ENCODE measurements at places on chromosomes 6 and 20. TPM values are rescaled to one million over a fixed set of nuclear protein-coding genes. Genes with fewer than 3 reads are reported as not detected.

CLPSL1 gene
- not detected for total RNA-seq

DNA sequence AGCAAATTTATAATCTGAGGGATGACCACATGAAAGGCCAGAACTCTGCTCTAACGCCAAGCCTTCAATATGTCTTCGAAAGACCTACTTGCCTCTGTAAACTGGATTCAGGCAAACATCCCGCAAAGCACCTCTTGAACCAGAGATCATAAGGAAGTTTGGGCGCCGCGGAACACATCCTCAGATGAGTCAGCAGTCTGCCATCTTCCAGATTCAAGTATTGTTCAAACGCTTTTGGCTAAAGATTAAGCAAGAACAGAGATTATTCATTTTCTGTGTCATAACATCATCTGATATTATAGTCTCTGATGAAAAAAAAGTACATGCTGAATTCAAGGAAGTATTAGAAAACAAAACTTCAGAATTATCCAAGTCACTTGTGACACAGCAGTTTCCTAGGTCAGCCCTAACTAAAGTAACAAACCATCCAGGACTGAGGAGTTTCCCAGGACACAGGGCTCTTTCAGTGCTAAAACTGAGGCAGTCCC, 20.8 kb downstream of the TBC1D7 start:
- H3K27ac ChIP-seq = no peak overlapping the region
- H3K4me1 ChIP-seq = no peaks in the 10 kb centered on the region
- H3K27me3 ChIP-seq = no peaks in the 10 kb centered on the region
- DNase-seq = no peak
- H3K36me3 ChIP-seq = peaks cover 58% of the 10 kb centered on the region

- H3K36me3 ChIP-seq = no peaks in the 10 kb centered on the region
- no peaks in the 10 kb centered on the region for H3K27me3 ChIP-seq
- DNase-seq = peak; percentile 29
- H3K27ac ChIP-seq = peak overlapping the region; percentile 70
- H3K4me1 ChIP-seq = peaks cover 22% of the 10 kb centered on the region
Measured at GRCh38 chr6:3162565-3163247, 5.4 kb upstream of the TUBB2A start.

GRCh38 chr6:73566954-73567591, 46.2 kb upstream of the EEF1A1 start:
- H3K4me3 ChIP-seq = no peak overlapping the region
- H3K4me1 ChIP-seq = no peaks in the 10 kb centered on the region
- no peak for DNase-seq

DNA sequence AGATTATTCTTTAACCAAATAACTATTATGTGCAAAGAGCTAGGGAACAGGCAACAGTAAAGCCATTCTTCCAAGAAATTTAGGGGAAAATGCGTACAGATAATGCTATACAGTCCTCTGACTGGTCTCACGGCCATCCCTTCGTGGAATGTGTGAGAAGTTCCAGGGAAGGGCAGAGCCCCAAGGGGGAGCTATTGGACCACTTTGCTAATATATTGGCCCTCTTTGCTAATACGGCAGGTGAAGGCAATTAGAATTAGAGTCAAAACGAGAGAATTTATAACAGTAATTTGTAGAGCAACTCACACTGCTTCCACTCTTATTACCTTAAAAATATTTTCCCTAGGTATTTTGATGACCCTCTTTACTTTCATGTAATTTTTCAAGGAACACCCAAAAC, 140.4 kb downstream of the IMPG1 start:
- no peak for DNase-seq
- H3K4me1 ChIP-seq = no peaks in the 10 kb centered on the region
- no peak overlapping the region for H3K4me3 ChIP-seq
- H3K36me3 ChIP-seq = no peaks in the 10 kb centered on the region
- H3K27me3 ChIP-seq = no peaks in the 10 kb centered on the region

DNA sequence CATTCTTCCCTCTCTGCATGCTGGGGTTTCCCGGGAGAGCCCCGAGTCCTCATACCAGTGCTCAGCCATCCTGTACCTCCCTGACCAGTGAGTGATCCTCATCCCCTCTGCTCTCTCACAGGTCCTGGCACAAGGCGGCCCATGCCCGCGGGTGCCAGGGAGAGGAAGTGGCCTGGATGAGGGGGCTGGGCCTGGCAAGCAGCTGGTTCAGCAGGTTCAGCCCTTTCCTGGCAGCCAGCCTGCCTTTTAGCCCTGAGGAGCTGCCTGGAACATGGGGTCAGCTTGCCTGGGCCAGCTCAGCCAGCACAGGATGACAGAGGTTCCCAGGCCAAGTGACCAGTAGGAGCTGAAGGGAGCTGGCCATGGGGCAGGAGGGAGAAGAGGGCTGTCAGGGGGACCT, 10.9 kb downstream of the MOCS1 start:
- no peak overlapping the region for H3K27ac ChIP-seq
- no peak for DNase-seq
- no peaks in the 10 kb centered on the region for H3K27me3 ChIP-seq
- no peaks in the 10 kb centered on the region for H3K36me3 ChIP-seq
- H3K4me3 ChIP-seq = no peak overlapping the region

Data from naive thymus-derived CD4-positive, alpha-beta T cell (primary cell).